ENCODE measurements at places on chromosomes 11 and 22. TPM values are rescaled to one million over a fixed set of nuclear protein-coding genes. Genes with fewer than 3 reads are reported as not detected.

Gene C11orf87
- not detected for total RNA-seq

GRCh38 chr22:25645964-25646363 is 81.5 kb downstream of the GRK3 start:
- no peak overlapping the region for H3K4me3 ChIP-seq
- H3K27me3 ChIP-seq: no peaks in the 10 kb centered on the region
- H3K4me1 ChIP-seq: no peaks in the 10 kb centered on the region
- no peaks in the 10 kb centered on the region for H3K36me3 ChIP-seq

GRCh38 chr22:42856179-42856864 is 751 bp downstream of the ARFGAP3 start:
- H3K27ac ChIP-seq: peak overlapping the region; percentile 97
- no peaks in the 10 kb centered on the region for H3K36me3 ChIP-seq
- peak; percentile 76 for DNase-seq
- peak overlapping the region; percentile 94 for H3K4me3 ChIP-seq
- peaks cover 21% of the 10 kb centered on the region for H3K4me1 ChIP-seq
- no peaks in the 10 kb centered on the region for H3K27me3 ChIP-seq

Gene RIMBP3B
- total RNA-seq: not detected

GRCh38 chr11:1481483-1481825 is 5.1 kb downstream of the MOB2 start:
- no peaks in the 10 kb centered on the region for H3K27me3 ChIP-seq
- H3K27ac ChIP-seq: no peak overlapping the region
- no peaks in the 10 kb centered on the region for H3K4me1 ChIP-seq
- no peak for DNase-seq
- no peak overlapping the region for H3K4me3 ChIP-seq

GRCh38 chr11:63099555-63099954 is 44.5 kb downstream of the SLC22A24 start:
- H3K4me1 ChIP-seq: no peaks in the 10 kb centered on the region
- no peak overlapping the region for H3K4me3 ChIP-seq
- H3K27ac ChIP-seq: no peak overlapping the region
- DNase-seq: no peak

DNA sequence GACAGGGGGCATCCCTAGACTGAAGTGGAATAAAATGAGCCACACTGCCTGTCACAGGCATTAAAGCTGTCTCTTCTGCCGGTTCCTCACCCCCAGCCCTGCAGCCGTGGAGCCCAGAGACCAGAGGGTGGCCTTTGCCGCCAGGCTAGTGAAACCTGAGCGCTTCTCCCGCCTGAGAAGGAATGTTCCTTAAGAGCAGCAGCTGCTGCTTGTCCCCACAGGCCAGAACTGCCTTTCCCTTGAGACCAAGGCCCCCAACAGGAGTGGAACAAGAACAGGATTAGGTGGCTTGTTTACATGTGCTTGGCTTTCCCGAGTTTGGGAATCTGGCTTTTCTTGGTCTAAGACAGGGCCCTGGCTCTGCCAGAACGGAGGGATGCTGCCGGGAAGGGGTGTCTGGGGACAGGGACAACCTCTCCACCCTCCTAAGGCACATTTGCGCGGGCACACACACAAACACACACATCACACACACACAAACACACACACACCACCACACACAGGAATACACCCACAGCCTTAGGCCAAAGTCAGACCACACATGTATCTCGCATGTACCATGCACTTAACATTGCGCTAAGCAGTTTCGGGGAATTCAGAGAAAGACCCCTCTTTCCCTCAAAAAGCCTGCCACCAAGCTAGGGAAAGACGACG is 91.8 kb downstream of the FEZ1 start:
- no peaks in the 10 kb centered on the region for H3K36me3 ChIP-seq
- no peak for DNase-seq
- no peaks in the 10 kb centered on the region for H3K27me3 ChIP-seq
- H3K4me1 ChIP-seq: no peaks in the 10 kb centered on the region

GRCh38 chr22:47071078-47071806 is 308.8 kb downstream of the TBC1D22A start:
- no peaks in the 10 kb centered on the region for H3K27me3 ChIP-seq
- no peak for DNase-seq
- H3K4me1 ChIP-seq: no peaks in the 10 kb centered on the region
- H3K36me3 ChIP-seq: no peaks in the 10 kb centered on the region
- H3K27ac ChIP-seq: no peak overlapping the region

DNA sequence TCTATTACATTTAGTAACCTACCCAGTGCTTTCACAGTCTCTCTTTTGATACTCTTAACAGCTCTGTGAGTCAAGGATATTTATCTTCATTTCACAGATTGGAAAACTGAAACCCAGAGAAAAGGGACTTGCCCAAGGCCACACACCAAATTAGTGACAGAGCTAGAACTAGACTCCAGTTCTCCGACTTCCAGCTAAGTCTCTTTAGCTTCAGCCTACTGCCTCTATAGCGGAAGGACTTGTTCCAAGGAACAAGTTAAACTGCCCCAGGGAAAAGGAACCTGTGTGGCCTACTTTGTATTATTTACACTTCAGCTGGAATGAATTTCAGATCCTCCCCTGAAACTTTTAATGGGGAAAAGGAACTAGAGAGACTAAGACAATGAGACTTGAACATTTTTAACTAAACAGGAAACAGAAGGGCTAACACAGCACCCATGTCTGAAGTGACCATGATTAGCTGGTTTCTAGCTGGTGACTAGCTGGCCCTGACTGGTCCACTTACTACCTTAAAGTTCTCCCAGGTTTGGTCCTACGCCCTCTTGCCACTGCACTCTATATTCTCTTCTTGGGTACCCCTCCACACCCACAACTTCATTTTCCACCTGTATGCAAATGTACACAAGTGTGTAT is 1.3 kb downstream of the LRRC51 start:
- peaks cover 10% of the 10 kb centered on the region for H3K4me1 ChIP-seq
- H3K36me3 ChIP-seq: no peaks in the 10 kb centered on the region
- no peak overlapping the region for H3K4me3 ChIP-seq

GRCh38 chr11:40185793-40186192 is 1273.7 kb downstream of the LRRC4C start:
- H3K36me3 ChIP-seq: no peaks in the 10 kb centered on the region
- H3K4me3 ChIP-seq: no peak overlapping the region
- peaks cover 3% of the 10 kb centered on the region for H3K4me1 ChIP-seq
- H3K27ac ChIP-seq: no peak overlapping the region

GRCh38 chr11:28110821-28111200 is 2.6 kb downstream of the METTL15 start:
- H3K4me1 ChIP-seq: peaks cover 26% of the 10 kb centered on the region
- peak overlapping the region; percentile 85 for H3K27ac ChIP-seq
- H3K36me3 ChIP-seq: no peaks in the 10 kb centered on the region
- H3K4me3 ChIP-seq: peak overlapping the region; percentile 49
- DNase-seq: no peak
- H3K27me3 ChIP-seq: no peaks in the 10 kb centered on the region

Gene KDM4E
- not detected for total RNA-seq

- no peak for DNase-seq
- H3K36me3 ChIP-seq: peaks cover 30% of the 10 kb centered on the region
- H3K27ac ChIP-seq: no peak overlapping the region
- H3K27me3 ChIP-seq: no peaks in the 10 kb centered on the region
- no peak overlapping the region for H3K4me3 ChIP-seq
Observed at GRCh38 chr11:63816732-63817131, 3.5 kb downstream of the SPINDOC start.
